ENCODE measurements at places on chromosomes 7 and 10.

DNA sequence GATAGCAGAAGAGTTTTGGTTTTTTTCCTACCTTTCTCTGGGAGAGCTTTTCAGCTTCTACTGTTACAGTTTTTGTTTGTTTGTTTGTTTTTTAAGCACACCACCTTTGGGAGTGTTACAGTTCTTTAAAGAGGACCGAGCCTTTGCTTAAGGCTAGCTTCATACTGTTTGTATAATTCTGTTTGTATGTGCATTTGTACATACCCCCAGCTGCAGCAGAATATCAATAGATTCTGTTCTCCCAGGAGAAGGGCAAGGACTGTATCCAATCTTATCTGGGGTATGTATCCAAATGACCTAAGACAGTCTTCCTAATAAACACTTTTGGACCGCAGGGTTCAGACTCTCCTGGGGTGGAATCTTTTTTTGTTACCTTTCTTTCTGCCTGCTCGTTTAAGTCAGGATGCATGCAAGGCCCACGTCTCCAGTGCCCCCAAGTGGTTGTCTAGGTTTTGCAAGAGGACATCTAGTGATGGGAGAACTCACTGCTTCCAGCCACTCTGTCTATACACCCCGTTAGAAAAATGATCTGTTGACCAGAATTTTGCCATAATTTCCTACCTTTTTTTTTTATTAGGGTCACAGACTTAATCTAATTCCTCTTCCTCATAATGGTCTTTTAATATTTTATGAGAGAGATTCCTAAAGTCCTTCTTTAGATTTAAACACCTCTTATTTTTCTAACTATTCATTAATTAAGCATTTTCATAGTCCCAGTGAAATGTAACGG lies 23.9 kb downstream of the NRF1 start:
- DNase-seq = no peak

GRCh38 chr10:11679946-11680345 lies 62.2 kb upstream of the ECHDC3 start:
- DNase-seq = no peak

DNA sequence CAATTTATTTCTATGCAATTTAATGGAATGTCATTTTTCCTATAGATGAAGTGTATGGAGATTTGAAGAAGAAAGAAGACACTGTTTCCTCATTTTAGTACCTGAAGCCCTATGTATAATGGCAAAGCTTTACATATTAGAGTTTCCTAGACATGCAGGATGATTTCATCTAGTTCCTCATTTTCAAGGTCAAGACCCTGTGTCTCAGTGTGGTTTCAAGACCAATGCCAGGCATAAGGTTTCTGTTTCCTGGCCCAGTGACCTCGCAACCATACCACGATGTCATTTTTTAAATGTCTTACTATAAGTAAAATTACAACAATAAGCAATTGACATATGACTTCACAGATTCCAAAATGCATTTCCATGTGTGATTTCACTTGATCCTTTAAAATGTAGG lies 336.5 kb upstream of the PRKCQ start:
- DNase-seq = no peak

DNA sequence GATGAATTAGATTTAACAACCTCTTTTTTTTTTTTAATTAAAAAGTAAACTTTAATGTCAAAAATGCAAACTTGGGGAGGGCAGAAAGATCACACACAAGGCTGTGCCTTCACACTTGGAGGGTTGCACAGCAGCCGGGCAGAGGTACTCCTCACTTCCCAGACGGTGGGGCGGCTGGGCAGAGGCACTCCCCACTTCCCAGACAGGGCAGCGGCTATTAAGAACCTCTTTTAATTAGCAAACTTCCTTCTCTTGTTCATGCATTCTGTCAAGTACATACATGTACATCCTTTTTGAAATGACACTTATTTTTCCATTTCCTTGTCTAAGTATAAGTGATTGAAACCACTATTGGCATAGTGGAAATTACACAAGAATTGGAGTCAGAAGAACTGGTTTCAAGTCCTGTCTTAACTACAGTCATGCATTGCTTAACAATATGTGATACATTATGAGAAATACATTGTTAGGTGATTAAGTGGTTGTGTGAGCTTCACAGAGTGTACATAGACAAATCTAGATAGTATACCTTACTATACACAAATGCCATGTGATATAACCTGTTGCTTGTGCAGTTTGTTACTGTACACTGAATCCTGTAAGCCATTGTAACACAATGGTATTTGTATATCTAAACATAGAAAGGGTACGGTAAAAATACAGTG lies 26.5 kb downstream of the BTRC start:
- DNase-seq = no peak

GRCh38 chr10:5585517-5586206 lies 60.9 kb downstream of the CALML3 start:
- no peak for DNase-seq

DNA sequence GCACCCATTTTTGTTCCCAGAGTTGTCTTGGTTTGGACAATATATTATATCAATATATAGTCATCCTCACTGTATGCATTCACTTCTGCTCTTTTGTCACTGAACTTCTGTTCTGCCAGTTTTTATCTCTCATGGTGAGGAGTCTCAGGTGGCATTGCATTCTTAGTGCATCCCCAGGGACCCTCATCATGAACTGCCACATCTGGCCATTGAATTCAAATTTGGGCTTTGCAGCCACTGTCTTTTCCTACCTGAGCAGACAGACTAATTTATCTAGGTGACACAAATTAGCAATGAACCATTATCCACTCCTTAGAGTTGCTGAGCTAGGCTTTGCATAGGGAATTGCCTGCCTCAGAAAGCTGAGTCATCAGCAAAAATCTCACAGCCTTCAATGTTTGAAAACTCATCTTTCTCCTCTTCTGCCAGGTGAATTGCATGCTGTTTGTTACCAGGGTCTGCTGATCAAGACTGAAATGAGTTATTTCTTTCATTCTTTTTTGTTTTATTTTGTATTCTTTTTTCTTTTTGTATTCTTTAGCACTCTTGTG lies 316.8 kb upstream of the MTPN start:
- no peak for DNase-seq

GRCh38 chr10:90430186-90430585 lies 427.7 kb downstream of the HTR7 start:
- DNase-seq = no peak

GRCh38 chr10:79219322-79219957 lies 127.8 kb upstream of the PPIF start:
- DNase-seq = no peak

DNA sequence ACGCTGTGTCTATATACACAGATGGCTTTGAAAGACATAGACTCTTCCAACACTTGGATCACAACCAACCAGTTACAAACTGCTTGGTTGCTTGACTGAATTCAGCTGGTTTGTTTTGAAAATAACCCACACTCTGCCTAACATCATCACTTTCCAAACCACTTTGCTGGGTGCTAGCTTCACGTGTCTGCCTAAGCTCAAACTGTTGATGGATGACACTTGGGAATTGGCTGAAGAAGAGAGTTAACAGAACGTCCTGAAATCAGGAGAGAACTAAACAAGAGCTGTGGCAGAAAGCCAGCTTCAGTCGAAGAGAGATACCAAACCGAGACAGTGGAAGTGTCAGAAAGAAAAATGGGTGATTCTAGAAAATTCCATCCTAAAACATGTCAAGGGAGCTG lies 420.8 kb upstream of the AUTS2 start:
- DNase-seq = no peak

- no peak for DNase-seq
Measured at GRCh38 chr10:26857991-26858706, 2.6 kb downstream of the ABI1 start.

- no peak for DNase-seq
Measured at GRCh38 chr10:94002156-94002555, 8.4 kb downstream of the PLCE1 start.

- DNase-seq = no peak
Measured at GRCh38 chr7:116197360-116197759, 13.0 kb upstream of the TES start.

- no peak for DNase-seq
Measured at GRCh38 chr7:67359900-67360299, 363.3 kb downstream of the TYW1 start.

- DNase-seq = no peak
Measured at GRCh38 chr10:99621454-99622251, 1.4 kb upstream of the SLC25A28 start.

- no peak for DNase-seq
Measured at GRCh38 chr10:13751191-13751764, 164.5 kb downstream of the PRPF18 start.

- DNase-seq = no peak
Measured at GRCh38 chr10:132724446-132724845, 61.5 kb downstream of the NKX6-2 start.

DNA sequence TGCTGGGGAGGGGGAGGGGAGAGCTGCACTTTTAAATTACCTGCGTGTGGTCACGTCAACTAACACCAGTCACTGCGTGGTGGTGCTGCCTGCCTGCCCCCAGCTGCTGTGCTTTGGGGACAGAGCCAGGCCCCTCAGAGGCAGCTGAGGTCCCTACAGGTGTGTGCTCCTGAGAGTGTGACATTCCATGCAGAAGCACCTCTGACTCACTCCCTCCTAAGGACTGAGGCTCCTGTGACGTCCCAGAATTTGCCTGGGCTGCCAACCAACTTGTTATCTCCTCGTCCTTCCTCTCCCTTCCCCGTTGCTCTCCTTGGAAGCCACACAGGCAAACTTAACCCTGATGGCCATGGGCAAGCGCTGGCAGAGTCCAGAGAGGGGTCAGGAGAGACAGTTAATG lies 563.0 kb downstream of the PARD3 start:
- no peak for DNase-seq

DNA sequence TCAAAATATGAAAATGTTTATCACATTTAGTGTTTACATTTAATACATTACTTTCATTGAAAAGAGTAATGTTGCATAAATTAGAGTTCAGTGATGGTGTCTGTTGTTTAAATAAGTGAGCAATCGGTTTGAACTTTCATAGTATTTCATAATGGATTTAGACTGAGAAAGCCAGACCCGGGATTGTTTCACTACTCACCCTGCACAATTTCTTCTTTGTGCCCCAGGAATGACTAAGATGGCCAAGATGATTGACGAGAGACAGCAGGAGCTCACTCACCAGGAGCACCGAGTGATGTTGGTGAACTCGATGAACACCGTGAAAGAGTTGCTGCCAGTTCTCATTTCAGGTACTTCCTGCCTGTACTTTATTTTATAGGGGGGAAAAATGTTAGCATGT lies 74.6 kb downstream of the VCL start:
- DNase-seq = no peak

- no peak for DNase-seq
Measured at GRCh38 chr10:105990529-105990928, 1174.0 kb downstream of the SORCS1 start.

DNA sequence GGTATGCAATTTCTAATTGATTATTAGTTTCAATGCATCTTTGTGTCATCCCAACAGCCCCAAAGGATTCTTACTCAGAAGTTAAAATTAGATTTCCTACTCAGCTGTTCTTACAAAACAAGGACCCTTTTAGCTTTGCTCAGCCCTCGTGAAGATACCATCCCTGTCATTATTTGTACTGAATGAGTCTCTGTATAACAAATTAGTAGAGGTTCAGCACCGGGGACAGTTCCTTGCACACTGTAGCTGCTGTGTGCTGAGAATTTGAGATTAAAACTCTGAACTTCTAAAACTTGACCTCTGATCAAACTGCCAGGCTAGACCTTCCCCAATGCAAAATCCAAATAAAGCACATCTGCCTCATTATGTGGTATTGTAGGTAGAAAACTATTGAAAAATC lies 299.1 kb downstream of the LHFPL3 start:
- no peak for DNase-seq

DNA sequence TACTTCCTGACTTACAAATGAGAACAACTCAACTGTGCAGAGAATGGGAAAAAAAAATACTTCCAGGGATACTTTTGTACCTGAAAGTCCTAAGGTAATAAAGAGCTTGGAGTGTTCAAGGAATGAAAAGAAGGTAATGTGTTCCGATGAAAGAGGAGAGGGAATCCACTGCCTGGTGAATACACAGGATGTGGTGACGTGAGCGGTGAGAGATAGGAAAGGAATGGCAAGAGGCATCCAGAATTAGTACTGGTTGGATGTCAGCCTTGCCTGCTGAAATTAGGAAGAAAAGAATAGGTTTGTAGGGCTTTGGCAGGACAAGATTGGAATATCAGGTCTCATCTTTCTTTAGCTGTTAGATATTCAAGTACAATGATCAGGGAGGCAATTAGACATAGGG lies 347.7 kb downstream of the POM121L12 start:
- DNase-seq = no peak

GRCh38 chr7:146539836-146540235 lies 423.2 kb downstream of the CNTNAP2 start:
- DNase-seq = no peak

DNA sequence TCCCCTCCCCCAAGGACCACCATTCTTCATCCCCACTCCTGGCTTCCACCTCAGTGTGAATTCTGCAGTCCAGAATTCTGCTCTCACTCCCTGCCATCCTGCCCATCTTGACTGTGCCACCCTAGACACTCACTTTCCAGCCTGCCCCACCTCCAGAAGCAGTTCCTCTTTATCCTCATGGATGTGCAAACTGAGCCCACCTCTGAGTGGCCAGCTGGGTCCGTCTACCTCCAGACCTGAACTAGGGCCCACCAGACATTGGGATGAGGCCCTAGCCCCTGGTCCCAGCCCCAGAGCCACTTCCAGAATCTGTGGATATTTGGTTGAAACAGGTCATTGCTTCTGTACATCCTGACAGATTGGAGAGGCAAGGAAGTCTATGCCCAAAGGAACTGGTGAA lies 58.5 kb downstream of the GRID1 start:
- no peak for DNase-seq

Measured in stimulated activated CD4-positive, alpha-beta T cell treated with anti-CD3 and anti-CD28 coated beads, TNF-alpha, amount 100 ng/mL, for 4 hours (primary cell).